ENCODE measurements at places on chromosomes 6 and 20.
A peak's percentile ranks its signal among the peaks of the same experiment; 100 is the strongest.

- DNase-seq: no peak
Measured at GRCh38 chr20:49398401-49399144, 83.9 kb downstream of the KCNB1 start.

DNA sequence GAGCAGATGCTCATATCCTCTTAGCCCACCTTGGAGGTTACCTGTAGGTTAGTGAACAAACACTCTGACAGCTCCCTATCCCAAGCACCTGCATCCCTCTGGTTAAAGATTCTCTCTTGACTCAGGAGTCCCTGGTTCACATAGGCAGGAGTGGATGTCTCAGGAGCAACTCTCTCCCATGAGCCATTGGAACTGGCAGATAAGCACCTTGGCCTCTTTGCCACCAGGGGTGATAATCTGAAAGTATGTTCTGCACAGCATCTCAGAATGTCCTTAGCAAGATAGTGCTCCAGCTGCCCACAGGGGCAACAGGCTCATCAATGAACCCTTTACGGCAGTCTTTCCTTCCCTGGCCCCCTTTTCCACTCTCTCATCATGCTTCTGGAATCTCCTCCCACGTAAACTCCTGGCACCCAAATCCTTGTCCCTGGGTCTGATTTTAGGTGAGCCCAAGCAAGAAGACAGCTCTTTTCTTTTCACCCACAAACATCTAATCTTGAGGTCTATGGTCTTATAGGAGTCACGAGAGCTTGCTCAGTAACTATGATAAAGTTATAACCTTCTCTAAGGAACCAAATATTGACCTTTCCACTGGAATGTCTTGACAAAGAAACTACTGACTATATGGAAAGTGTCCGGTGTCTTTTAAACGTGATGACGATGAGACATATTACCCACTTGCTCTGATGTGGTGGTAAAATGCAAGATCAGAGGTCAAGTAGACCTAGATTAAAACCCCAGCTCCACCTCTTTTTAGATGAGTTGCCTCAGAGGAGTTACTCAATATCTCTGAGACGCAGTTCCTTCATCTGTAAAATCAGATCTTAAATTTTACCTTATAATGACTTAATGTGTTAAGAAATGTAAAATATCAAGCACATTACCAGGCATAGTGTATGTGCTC lies 39.8 kb upstream of the ISM1 start:
- no peak for DNase-seq

DNA sequence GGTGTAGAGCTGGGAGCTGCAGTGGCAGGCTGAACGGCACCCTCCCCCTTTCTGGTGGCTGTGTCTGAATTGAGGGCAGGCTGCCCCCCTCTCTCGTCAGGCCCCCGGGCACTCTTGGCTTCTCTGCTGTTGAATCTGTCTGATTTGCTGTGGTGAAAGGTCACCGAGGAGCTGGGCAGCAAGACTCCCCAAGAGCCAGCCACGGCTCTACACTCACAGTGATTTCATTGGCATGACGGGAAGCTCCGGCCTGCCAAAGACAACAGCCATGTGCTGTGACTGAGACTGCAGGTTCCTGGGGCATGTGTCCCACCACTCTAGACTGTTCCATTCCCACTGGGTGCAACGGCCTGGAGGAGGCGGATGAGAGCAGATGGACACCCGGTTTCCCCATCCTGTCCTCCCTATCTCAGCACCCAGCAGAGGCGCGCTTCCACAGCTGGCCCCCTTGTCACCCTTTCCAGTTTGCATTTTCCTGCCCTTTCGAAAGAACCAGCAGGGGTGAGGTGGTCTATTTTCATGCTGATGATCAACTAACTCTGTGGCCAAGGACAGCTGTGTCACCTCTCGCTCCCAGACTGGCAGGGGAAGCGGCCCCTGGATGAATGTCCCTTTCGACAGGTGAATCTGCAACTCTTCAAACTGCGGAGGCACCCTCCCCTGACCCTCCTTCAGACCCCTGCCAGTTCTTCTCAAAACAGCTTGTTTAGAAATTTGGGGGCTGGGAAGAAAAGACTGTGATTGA lies 2.2 kb downstream of the APCDD1L start:
- DNase-seq: no peak

GRCh38 chr20:10632721-10633509 lies 40.9 kb downstream of the JAG1 start:
- DNase-seq: no peak

DNA sequence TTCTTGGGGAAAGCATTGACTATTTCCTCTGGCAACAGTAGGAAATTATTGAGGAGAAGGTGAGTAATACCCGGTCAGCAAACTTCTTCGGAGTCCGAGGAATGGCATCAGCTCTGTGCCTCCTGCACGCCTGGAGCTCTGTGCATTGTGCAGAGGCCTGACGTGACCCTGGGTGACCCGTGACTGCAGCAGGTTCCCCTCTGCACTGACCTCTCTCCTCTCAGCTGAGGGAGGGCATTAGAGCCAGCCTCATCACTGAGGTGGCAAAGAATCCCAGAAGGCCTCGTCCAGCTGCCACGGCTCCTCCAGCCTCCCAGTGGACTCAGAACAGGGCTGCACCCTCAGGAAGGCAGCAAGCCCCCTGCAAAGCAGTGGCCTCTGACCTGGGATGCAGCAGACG lies 502.9 kb downstream of the CD83 start:
- DNase-seq: no peak

DNA sequence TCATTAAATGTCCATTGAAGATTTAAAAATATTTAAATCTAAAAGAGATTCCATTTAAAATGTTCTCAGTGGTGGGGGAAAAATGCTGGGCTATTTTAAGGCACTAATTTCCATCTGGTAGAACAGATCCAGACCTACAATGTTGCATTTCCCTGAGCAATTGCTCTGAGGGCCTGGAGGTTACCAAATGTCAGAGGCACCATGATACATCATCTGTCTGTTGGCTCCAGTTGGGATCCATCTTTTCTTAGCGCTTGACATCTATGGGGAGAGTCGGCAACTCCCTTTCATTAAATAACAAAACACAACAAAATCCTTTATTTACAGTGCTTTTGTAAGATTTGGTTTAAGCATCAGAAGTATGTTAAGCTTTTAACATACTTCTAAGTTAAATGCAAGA lies 224.5 kb downstream of the FOXC1 start:
- DNase-seq: no peak

DNA sequence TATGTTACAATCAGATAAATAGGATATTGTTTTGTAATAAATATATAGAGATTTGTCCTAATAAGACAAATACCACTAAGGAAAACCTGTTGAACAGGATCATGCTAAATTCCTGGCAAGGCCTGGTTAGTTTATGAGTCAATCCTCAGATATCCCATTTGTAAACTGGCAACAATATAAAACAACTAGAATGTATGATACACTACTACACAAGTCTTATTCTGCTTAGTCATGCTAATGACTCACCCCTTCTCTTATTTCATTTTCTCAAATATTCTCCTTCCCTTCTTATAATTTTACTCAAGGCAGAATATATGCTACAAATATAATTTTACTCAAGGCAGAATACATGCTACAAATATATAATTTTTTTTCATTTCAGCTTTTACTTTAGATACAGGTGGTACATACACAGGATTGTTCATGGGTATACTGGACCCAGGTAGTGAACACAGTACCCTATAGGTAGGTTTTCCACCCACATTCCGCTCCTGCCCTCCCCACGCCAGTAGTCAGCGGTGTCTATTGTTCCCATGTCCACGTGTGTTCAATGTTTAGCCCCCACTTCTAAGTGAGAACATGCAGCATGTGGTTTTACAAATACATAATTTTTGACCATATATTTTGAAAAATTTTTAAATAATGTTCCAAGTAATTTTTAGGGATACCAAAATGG lies 6.3 kb downstream of the OSER1 start:
- DNase-seq: no peak

DNA sequence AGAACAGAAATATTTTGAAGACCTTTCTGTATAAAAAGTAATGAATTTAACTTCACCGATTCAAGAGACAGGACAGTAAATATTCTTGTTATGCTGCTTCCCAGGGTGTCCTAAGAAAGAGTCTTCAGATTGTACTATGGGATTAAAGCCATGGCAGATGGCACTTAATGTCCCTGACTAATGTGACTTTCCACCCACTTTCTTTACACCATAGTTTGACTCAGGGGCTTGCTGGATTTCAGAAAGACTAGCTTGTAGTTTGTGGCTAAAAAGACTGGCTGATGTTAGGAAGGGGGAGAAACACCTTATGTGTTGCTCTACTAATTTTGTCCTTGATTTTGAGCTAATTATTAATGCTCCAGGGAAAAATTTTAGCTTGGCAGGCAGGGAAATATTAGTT lies 75.9 kb downstream of the UTRN start:
- DNase-seq: no peak

DNA sequence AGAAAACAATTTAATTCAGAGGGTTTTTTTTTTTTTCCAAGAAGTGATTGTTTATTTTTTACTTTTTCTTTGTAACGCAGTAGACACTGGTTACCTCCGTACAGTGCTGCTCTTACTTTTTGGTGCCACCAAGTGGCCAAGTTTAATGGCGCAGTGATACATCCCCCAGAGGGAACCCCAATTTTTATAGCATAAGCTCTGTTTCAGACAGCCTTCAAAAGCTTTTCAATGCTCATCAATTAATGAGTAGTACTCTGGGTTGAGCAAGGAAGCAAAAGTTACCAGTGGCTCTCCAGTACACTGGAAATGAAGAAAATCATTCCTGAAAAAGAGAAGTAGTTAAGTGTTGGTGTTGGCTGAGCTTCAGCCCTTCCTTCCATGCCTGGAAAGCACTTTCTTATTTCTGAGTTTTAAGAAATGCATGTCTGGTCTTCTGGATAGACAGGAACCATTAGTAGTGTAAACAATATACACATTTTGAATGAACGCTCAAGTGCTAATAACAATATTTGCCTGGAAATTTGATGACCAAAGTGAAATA lies 129.1 kb upstream of the SMLR1 start:
- peak; percentile 24 for DNase-seq

DNA sequence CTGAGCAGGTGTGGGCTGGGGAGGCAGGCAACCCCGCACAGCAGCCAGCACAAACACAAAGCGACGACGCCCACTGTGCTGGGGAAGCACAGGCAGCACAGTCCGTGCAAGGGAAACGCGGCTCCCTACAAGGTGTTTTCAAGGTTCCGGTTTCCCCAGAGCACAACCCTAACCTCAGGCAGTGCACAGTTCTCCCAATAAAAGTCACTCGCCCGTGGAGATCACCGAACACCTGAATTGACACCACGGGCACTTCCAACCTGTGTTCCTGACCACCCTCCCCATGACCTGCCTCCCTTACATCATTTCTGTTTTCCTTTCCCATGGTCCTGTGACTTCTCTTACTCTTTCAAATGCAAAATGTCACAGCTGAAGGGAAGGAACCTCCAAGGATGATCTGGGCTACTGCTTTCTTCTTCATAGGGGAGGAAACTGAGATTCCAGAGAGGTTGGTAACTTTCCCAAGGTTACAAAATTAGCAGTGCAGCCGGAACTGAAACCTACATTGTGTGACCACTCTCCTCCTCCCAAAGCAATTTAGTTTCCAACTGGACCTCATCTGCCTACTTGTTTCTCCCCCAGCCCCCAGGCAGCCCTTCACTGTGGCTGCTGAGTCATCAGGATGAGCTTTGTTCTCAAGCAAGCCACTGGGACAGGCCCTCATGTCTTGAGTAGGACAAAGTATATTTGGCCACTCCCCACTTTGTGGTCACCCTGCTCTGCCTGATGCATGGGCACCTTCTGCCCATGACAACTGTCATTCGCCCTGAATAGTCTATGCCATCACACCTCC lies 125.3 kb downstream of the ATXN1 start:
- no peak for DNase-seq

- DNase-seq: no peak
Measured at GRCh38 chr20:63005862-63006539, 763 bp downstream of the BHLHE23 start.

DNA sequence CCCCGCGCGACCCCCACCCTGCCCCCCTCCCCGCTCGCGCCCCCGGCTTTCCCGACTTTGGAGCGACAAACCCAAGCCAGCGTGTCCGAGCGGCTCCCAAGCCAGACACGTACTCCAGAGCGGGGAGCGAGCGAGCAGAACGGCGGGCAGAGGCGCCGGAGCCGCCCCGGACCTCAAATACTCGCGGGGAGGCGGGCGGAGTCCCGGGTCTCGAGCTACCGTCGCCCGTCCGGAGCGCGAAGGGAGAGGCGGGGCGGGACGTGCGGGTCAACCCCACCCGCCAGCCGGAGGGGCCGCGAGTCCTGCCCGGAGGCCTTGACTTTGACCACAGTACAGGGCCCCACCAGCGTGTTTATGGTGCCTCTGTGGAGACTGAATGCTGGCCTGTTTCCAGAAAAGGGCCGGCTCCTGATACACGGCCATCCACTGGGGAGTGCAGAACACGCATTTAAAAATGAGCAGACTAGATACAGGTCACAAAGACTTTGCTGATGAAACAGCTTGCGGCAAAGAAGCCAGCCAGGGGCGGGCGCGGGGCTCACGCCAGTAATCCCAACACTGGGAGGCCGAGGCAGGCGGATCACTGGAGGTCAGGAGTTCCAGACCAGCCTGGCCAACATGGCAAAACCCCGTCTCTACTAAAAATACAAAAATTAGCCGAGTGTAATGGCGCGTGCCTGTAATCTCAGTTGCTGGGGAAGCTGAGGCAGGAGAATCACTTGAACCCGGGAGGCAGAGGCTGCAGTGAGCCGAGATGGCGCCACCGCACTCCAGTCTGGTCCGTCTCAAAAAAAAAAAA lies at the start of gene SERPINB6:
Gene SERPINB6, minus strand, starts transcription at position 148 of the 799 bp plus-strand sequence. CDS start 12,235 bp downstream, outside the sequence.
- DNase-seq: no peak

DNA sequence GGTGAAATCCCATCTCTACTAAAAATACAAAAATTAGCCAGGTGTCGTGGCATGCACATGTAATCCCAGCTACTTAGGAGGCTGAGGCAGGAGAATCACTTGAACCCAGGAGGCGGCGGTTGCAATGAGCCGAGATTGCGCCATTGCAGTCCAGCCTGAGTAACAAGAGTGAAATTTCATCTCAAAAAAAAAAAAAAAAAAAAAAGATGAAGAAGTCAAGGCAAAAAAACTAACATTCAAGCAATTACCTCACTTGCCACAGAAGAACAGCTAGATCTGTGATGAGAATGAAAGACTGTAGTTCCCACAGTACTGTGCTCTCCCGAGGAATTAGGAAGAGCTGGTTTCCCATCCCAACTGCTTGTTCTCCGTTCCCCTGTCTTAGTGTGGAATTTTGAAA lies 144.7 kb upstream of the ECI2 start:
- DNase-seq: no peak

DNA sequence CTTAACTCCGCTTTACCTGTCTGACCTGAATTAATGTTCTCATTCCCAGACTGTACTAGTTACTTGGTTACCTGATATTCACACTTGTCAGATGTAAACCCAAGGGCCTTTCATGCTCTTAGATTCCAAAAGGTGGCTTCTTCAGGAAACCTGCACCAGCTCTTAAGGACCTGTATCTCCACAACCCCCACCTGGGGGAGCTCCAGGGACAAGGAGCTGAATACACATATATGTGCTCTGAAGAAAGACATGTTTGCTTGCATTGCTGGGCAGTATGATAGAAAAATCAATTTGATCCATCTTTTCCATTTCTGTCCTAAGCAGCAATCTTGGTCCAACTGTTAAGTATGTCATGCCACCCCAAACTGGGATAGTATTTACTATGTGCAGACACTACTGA lies 64.8 kb upstream of the POU3F2 start:
- no peak for DNase-seq

- no peak for DNase-seq
Measured at GRCh38 chr20:25252686-25253421, 5.0 kb downstream of the PYGB start.
